HEK293T (cell line): ENCODE measurements at places on chromosomes 6 and 20.

DNA sequence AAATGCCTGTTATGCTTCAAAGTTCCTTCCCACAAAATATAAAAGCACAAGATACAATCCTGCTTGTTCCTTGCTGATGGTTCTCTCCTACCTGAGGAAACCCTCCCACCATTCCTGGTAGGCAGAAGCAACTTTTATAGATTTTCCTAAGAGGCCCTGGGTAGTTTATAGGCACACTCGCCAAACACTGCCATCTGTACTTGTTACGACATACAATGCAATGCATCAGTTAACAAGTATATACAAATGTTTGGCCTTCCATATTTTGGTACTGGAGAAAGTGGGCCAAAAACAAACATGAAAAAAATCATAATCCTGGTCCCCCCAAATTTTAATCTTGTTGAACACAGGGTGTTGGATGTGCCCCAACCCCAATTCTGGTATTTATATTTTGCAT is 16.6 kb downstream of the MCM9 start:
- no peak for DNase-seq

DNA sequence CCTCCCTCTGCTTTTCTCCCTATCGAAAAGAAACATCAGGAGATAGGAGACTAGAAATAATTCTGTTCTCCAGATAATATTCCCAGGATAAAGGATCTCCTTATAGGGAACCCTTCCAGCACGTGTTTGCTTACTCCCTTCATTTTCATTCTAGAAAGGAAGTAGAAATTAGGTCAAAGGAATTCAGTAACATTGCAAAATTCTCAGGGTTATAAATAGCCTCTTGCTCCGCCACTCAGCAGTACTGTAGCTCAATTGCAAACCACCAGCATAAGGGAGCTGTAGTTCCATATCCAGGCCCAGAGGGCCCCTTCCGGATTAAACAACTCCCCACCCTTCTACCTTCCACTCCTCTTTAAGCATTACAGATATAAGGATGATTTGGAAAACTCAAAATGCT is 6.2 kb downstream of the ELMO2 start:
- DNase-seq, result no peak

- no peak for DNase-seq
Observed at GRCh38 chr6:85078058-85078457, 313.7 kb upstream of the TBX18 start.

DNA sequence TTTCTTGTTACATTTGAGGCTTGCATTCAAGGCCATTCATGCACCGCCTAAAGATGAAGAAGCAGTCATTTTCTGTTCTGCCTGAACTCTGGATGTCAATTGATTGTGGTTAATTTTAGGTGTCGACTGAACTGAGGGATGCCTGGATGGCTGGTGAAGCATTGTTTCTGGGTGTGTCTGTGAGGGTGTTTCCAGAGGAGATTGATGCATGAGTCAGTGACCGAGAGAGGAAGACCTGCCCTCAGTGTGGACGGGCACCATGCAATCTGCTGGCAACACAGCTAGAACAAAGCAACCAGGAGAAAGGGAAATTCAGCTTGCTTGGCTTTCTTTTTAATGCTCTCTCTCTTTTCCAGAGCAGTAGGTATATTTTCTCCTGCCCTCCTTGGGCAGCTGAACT is 164.1 kb upstream of the ECI2 start:
- no peak for DNase-seq

GRCh38 chr6:79494841-79495240 is 42.4 kb downstream of the LCA5 start:
- DNase-seq, result peak; percentile 6

DNA sequence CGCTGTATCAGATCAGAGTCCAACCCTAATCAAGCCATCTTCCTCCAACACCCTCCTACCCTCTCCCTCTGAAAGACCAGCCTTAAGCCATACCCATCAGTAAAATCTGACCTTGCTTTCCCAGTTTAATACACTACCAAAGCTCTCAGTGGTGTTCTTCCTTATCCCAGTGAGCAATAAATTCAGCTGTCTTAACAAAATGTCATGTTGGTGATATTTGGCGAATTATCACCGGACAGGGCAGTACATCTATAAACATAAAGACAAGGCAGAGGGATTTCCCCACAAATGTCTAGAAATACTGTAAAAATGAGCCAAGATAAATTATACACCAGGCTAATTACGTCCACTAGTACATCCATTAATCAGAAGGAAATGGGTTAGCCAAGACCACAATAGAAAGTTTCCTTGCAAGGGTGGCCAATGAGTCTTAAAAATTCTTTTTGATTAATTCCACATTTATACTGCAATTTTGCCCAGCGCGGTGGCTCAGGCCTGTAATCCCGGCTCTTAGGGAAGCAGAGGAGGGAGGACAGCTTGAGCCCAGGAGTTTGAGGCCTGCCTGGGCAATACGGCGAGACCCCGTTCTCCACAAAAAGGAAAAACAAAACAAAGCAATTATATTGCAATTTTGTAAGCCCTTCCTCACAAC is 905 bp downstream of the RARS2 start:
- no peak for DNase-seq

DNA sequence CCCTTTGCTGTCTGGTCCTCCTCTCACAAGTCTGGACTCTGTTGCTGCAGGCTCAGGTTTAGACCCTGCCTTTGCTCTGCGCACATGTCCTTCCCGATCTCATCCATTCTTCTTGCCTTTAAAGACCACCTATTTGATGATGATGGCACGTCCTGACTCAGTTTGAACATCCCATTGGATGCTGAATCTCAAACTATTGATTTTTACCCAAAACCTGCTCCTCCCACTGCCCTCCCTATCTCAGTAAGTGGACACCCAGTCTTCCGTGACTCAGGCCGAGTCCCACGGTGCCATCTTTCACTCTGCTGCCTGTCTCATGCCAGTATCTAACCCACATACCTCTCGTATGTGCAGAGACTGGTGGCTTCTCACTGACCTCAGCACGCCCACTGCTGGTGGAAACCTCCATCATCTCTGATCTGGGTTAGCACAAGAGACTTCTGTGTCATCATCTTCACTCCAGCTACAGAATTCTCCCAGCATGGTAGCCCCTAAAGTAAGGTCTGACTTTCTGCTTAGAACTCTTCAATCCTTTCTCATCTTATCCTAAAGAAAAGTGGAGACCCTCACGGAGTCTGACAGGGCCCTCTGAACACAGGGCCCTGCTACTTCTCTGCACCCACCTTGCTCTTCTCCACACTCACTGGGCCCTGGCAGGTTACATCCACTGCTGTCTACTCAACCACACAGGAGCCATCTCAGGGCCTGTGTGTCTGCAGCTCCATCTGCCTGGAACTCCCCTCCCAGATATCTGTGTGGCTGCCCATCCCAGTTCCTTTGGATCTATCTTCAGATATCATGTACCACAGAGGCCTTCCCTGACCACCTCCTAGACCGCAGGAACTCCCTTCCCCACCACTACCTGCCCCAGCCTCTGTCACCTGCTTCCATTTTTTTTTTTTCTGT is 387.1 kb upstream of the AGPAT4 start:
- no peak for DNase-seq

DNA sequence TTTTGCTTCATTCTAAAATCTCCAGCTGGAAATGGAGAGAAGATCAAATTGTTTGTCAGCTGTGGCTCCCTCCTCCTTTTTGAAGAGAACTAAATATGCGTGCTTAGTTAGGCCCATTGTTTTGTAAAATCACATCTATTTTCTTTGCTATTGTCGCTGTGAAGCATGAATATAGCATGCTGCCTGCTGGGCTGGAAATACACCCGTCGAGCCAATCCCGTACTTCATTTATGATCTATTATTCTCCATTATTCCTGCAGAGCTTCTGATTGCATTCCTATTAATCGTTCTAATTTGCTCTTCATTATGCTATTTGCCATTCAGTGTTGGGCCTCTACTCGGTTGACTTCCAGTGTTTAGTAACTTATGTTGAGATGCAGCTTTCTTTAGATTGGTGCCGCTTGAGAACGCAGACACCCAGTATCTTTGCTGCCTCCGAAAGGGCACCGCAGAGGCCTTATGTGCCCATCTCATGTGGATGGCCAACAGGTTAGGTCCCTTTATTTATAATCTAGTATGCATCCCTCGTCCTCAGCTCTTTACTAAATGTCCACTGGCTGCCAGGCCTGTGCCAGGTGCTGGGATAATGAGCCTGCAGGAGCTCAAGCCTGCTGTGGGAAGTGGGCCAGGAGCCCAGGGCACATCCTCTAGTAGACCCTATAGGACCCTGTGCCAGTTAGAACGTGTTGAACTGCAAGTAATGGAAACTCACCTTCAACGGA is 45.6 kb downstream of the FAM50B start:
- DNase-seq, result no peak
